ENCODE measurements at places on chromosomes 5 and 9.

DNA sequence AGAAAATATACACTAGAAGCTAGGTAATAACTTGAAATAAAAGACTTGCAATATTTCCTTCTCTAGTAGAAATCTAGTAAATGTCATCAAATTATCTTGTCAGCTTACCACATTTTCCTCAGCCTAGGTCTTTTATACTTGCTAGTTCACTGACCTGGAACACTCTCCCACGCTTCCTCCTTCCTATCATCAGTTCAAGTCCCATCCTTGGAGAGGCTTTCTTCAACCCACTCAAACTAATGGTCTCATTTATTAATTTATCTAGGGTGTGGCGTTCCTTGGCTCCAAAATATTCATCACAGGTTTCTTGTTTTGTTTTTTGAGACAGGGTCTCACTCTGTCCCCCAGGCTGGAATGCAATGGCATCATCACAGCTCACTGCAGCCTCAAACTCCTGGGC lies 2.9 kb downstream of the FAM13B start:
- no peak overlapping the region for H3K4me3 ChIP-seq
- H3K36me3 ChIP-seq, result no peaks in the 10 kb centered on the region
- H3K4me1 ChIP-seq, result peaks cover 19% of the 10 kb centered on the region
- no peak overlapping the region for H3K27ac ChIP-seq
- no peak for DNase-seq

- H3K4me3 ChIP-seq, result no peak overlapping the region
- no peak for DNase-seq
- no peaks in the 10 kb centered on the region for H3K36me3 ChIP-seq
- no peak overlapping the region for H3K27ac ChIP-seq
- H3K27me3 ChIP-seq, result no peaks in the 10 kb centered on the region
- no peaks in the 10 kb centered on the region for H3K4me1 ChIP-seq
These were observed 246.6 kb downstream of the DEPDC1B start for GRCh38 chr5:60453186-60453976.

DNA sequence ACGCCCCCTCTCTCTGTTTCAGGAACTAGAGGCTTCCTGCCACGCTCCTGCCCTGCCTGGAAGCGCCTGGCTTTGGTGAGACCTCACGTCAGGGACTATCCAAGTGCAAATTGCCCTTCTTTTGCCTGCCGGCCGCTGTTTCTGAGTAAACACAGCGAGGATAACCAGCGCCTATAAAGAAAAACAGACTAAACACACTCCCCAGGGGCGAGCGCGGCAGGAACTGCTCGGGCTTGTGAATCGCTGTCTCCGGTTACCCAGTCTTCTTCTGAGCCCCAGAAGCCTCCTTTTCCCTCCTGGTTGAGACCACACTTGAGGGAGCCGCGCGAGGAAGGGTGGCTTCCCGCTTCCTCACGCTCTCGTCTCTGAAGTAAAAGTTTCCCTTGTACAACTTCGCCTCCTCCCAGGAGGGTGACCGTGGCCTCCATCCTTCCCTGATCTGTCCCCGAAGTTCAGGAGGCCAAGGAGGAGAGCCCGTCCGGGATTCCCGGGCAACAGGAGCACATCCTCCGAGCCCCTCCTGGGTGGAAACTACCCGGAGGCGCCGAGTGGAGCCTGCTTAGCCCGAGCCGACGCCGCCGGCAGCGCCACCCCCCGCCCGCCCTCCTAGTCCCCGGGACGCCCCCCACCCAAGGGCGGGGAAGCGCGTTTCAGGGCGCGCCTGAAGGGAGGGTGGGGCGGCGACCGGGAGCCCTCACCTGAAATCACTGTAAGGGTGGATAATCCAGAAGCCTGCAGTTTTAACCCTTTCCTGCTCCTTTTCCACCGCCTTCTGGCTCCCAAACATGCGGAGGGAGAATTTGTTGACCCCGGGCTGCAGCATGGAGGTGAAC lies 993 bp downstream of the HCN1 start:
- no peaks in the 10 kb centered on the region for H3K4me1 ChIP-seq
- no peak for DNase-seq
- H3K27me3 ChIP-seq, result peaks cover 72% of the 10 kb centered on the region
- no peak overlapping the region for H3K27ac ChIP-seq
- H3K4me3 ChIP-seq, result peak overlapping the region; percentile 29

GRCh38 chr5:149684371-149684770 lies 45.7 kb upstream of the PPARGC1B start:
- H3K4me1 ChIP-seq, result no peaks in the 10 kb centered on the region
- no peak overlapping the region for H3K27ac ChIP-seq
- DNase-seq, result no peak
- no peaks in the 10 kb centered on the region for H3K27me3 ChIP-seq
- H3K36me3 ChIP-seq, result no peaks in the 10 kb centered on the region

GRCh38 chr5:173293817-173294672 lies 34.2 kb downstream of the STC2 start:
- DNase-seq, result peak; percentile 69
- no peak overlapping the region for H3K27ac ChIP-seq
- H3K4me1 ChIP-seq, result peaks cover 8% of the 10 kb centered on the region
- no peak overlapping the region for H3K4me3 ChIP-seq

- no peak overlapping the region for H3K4me3 ChIP-seq
- no peaks in the 10 kb centered on the region for H3K27me3 ChIP-seq
- no peaks in the 10 kb centered on the region for H3K36me3 ChIP-seq
- DNase-seq, result peak; percentile 35
- peak overlapping the region; percentile 85 for H3K27ac ChIP-seq
These were observed 21.4 kb downstream of the PTPN3 start for GRCh38 chr9:109476642-109477257.

GRCh38 chr5:159678657-159679392 lies 237.5 kb upstream of the ADRA1B start:
- no peak for DNase-seq
- H3K4me1 ChIP-seq, result no peaks in the 10 kb centered on the region
- no peak overlapping the region for H3K4me3 ChIP-seq

DNA sequence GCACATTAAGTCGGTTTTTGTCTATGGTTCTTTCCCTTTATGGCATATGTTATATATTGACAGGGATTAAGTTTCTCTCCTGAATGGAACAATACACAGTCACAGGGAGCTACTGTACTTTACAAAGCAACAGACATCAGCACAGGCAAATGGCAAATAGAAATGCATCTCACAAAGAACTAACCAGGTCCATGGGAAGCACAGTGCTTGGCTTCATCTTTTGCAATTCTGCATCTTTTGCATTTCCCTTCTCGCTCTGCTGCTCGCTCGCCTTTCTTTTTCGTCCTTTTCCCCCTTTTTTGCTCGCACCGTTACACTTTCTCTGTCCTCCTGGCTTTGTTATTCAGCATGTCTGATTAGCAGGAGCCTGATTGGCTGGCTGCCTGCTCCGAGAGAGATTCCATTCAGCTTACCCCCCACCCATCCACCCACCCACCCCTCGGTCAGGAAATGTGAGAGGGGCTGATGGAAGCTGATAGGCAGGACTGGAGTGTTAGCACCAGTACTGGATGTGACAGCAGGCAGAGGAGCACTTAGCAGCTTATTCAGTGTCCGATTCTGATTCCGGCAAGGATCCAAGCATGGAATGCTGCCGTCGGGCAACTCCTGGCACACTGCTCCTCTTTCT lies at the start of gene ADAMTSL1:
TSS of gene ADAMTSL1 (plus strand) at position 502 of the 628 bp plus-strand sequence. CDS start at position 582, 80 bp downstream.
- peak within 1 kb of the TSS; percentile 26 for H3K4me3 ChIP-seq
- H3K27me3 ChIP-seq, result no peaks in the 10 kb centered on the region
- H3K4me1 ChIP-seq, result peaks cover 10% of the 10 kb centered on the region
- peak; percentile 25 for DNase-seq
- no peaks in the 10 kb centered on the region for H3K36me3 ChIP-seq

DNA sequence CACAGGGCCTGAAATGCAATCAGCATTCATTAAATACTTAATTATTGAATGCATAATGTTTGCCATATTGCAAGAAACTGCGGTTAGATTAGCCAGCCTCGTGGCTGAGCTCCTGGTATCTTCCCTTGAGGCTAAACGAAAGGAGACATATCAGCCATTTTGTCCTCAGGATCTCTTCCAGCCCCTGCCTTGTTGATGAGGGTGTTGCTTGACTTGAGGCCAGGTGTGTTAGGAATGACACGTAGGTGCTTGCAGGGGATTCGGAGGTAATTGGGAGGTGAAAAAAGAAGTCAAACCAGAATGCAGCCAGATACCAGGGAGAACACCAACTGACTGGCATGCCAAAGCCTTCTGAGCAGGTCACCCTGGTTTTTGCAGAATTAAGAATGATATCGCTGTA lies 12.5 kb downstream of the SH3RF2 start:
- H3K4me1 ChIP-seq, result peaks cover 31% of the 10 kb centered on the region
- no peaks in the 10 kb centered on the region for H3K36me3 ChIP-seq
- no peak overlapping the region for H3K4me3 ChIP-seq
- no peak for DNase-seq

DNA sequence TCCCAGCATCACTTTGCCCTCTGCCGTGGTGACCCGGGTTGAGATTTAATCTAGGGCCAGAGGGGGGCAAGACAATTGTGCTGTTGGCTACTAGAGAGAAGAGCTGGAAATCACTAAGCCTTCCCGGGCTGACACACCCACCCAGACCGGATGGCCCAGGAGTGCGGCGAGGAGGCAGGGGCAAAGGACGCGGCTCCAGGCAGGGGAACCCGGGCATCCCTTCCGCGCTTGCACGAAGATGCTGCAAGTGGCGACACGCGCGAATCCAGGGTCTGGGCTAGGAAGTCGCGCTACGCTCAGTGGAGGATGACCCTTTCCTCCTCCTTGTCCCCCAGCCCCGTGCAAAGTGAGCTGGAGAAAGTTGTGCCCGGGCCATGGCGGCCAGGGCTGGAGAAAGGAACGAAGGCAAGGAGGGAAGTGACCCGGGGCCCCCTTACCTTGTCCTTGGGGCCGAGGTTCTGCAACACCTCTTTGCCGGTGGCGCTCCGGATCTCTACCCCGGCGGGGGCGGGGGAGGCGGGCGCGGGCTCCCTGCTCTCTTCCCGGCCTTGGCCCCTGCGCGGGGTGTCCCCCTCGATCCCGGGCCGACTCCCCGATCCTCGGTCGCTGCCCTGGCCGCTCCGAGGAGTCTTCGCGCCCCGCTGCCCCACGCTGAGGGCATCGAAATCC lies 693 bp downstream of the DPYSL3 start:
- H3K36me3 ChIP-seq, result no peaks in the 10 kb centered on the region
- peak overlapping the region; percentile 87 for H3K27ac ChIP-seq
- H3K27me3 ChIP-seq, result peaks cover 12% of the 10 kb centered on the region
- H3K4me3 ChIP-seq, result peak overlapping the region; percentile 48

GRCh38 chr9:123069010-123069481 lies 35.6 kb downstream of the GPR21 start:
- no peaks in the 10 kb centered on the region for H3K27me3 ChIP-seq
- peaks cover 35% of the 10 kb centered on the region for H3K36me3 ChIP-seq
- DNase-seq, result no peak
- H3K27ac ChIP-seq, result no peak overlapping the region
- H3K4me3 ChIP-seq, result no peak overlapping the region

GRCh38 chr5:1673042-1673677 lies 126.5 kb downstream of the MRPL36 start:
- H3K4me1 ChIP-seq, result no peaks in the 10 kb centered on the region
- DNase-seq, result no peak
- peaks cover 68% of the 10 kb centered on the region for H3K27me3 ChIP-seq
- no peak overlapping the region for H3K4me3 ChIP-seq
- H3K27ac ChIP-seq, result no peak overlapping the region

Data from transverse colon (tissue), 4 donors.